Non-pigmented ciliary epithelial cell (primary cell): ENCODE measurements at places on chromosomes 12 and 14.

GRCh38 chr12:27190761-27191160 is 53.3 kb upstream of the STK38L start:
- DNase-seq, result no peak

DNA sequence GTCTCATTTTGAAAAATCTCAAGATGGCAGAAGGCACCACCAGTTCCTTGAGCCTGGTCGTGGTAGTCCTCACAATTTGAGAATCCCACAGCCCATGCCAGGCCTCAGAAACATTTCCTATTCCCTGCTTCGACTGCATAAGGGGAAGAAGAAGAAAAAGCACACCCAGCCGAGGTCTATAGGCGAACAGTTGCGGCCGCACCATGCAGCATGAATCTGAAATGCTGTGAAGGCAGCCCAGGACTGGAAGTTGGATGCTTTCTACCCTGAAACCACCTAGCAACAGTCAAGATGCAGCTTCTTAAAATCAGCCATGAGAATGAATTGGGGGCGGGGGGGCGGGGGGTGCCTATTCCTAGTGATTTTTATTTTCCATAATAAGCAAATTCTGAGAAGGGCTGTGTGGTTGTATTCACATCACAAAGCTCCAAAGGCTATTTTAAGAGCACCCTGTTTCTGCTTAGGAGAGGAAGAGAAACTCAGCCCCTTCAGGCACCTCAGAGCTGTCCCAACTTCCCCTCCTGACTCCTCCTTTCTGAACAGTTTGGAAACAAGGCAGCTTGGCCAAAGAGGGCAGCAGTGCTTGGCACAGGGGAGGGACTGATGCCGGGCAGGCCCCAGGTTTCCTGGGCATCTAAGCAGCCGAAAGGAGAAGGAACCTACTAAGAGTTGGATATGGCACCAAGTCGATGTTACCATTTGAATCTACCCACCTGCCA is 172.5 kb upstream of the FOXN3 start:
- no peak for DNase-seq

DNA sequence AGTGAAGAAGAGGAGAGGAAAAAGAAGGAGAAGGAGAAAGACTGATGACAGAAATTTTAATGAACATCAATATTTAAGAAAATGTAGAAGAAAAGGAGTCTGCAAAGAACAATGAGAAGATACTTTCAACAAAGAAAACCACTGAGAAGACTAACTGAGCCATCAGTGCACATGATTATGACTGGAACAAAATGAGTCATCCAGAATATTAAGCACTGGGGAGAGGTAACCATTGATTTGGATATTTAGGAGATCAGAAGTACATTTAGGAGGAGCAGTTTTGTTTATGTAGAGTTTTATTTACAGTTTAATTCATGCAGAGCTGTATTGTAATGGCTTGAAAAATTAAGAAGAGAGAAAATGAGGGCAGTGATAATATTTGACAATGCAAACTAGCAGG is 159.1 kb downstream of the C12orf50 start:
- DNase-seq, result no peak

DNA sequence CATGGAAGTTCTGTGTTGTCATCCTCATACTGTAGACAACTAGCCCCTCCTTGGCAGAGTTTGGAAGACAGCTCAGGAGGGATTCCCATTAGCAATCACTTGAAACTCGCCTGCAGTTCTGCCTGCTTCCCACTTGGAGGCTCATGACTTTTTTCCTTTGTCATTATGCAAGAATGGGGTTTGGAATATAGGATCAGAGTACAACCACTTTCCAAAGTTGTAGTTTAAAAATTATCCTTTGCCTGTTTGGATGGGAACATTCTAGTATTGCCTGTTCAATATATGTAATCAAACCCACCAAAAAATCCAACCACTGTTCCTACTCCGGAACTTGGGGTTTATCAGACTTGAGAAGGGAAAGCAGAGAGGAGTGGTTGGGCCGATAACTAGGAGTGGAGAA is 2.1 kb upstream of the GPD1 start:
- DNase-seq, result no peak

- peak; percentile 24 for DNase-seq
Observed at GRCh38 chr14:69582212-69582611, 7.5 kb upstream of the CCDC177 start.

DNA sequence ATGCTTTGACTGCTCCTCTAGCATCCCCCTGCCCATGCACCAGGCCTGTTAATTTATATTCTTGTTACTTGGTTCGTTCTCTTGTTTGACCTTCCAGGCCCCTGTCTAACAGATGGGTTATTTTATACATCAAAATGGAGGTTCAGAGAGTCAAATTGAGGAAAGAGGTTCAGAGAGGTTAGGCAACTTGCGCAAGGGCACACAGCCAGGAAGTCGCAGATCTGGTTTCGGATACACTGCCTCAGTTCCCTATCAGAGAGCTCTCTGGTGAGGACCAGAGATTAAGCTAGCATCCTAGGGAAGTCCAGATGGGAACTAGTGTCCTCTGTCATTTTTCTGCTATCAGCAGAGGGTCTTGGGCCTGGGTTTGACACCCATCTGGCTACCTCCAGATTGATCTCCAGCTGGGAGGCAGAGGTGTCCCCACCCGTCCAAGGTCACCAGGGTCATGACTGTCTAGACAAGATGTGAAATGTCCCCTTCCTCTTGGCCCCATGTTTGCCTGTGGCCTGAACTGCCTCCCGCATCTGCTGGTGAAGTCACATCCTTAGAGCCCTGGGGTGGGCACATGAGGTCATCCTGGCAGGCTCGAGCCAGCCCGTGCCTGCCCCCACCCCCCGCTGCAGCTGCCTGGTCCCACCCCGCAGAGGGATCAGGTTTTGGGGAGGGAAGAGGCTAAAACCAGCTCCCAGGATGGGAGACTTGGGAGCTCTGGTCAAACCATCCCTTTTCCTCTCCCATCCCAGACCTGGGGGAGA is 84.3 kb upstream of the NCOR2 start:
- DNase-seq, result no peak

DNA sequence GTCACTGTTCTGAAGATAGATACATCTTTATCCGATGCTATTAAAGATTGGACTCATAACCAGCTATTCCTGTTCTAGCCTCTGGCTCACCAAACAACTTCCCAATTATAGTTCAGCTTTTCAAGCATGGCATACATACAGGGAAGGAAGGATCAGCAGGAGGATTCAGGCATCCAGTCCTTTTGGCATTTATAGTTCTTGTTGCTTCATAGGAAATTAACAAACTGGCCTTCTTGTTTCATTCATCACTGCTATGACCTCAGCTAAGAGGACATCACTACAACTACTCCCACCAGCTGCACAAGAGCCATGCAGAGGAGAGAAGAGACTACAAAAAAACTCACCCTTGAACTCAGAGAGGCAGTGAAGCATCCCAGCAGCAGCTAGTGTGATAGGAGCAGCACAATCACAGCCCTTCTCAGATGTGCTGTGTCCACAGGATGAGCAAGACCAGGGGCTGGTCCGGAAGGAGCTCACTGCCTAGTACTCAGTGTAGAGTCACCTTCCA is 100.5 kb downstream of the SPTSSA start:
- DNase-seq, result no peak
